ENCODE measurements at places on chromosomes 4 and X.

- DNase-seq = no peak
These were observed 321.6 kb downstream of the TENM3 start for GRCh38 chr4:182564724-182565369.

GRCh38 chrX:45007598-45007997 lies 134.6 kb downstream of the KDM6A start:
- DNase-seq = no peak

GRCh38 chrX:11532291-11533078 lies 133.2 kb downstream of the ARHGAP6 start:
- DNase-seq = no peak

GRCh38 chr4:72712997-72713396 lies 144.0 kb upstream of the ADAMTS3 start:
- DNase-seq = no peak

GRCh38 chrX:107861056-107861455 lies 35.4 kb downstream of the MID2 start:
- DNase-seq = no peak

DNA sequence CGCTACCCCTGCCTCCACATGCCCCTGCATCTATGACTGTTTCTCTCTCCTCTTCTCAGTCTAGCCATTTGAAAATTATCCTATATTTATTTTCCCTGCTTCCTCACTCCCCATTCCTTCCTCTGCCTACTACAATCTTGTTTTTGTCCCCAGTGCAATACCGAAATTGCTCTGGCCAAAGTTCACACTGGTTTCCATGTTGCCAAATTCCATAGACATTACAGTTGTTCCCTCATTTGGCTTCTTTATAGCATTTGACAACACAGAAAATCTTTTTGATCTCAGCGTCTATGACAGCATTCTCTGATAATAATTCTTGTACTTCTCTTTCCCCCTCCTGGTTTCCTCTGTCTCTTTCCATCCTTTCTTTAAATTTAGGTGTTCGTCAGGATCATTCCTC lies 99.4 kb downstream of the GPR82 start:
- DNase-seq = no peak

DNA sequence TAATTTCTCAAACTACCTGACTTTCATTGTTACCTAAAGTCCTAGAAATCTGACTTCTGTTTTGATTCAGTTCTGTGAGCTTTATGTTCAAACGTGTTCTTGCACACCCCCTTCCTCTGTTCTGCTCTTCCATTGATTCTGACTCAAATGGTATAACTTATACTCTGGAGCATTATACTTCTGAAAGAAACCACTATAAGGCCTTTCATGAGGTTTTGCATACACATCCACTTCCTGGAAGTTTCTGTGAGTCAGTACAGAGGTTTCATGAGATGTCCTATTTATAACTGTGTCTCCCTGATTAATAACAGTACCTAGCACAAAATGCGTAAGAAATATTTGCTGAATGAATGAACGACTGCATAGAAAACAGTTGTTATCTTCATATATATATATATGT lies 540.2 kb upstream of the CT83 start:
- no peak for DNase-seq

- DNase-seq = no peak
These were observed 67.8 kb upstream of the ETNPPL start for GRCh38 chr4:108830509-108831244.

DNA sequence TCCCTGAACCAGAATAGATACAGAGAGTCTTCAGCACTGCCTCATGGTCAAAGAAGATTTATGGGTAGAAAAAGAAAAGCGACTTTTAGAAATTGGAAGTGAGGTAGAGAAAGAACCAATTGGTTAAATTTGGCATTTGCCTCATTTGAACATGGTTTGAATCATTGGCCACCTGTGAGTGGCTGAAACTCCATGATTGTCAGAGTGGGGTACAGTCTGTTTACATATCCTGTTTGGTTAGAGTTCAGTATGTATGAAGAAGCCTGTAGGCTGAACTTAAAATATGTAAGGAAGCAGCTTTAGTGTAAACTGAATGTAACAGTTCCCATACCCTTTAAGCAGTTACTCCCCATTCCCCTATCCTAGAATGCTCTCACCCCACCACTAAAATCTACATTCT lies 76.0 kb upstream of the CTSO start:
- no peak for DNase-seq

All from stimulated activated CD4-positive, alpha-beta T cell treated with anti-CD3 and anti-CD28 coated beads, Interleukin-4, amount 100 ng/mL, for 1 hour (primary cell).